ENCODE measurements at places on chromosomes 2 and 18.

GRCh38 chr2:56749152-56749752, 565.5 kb downstream of the CCDC85A start:
- no peak for DNase-seq

GRCh38 chr18:41790687-41791086, 164.3 kb upstream of the PIK3C3 start:
- DNase-seq, result no peak

- peak; percentile 81 for DNase-seq
Measured at GRCh38 chr18:46946656-46947282, 29.4 kb downstream of the KATNAL2 start.

DNA sequence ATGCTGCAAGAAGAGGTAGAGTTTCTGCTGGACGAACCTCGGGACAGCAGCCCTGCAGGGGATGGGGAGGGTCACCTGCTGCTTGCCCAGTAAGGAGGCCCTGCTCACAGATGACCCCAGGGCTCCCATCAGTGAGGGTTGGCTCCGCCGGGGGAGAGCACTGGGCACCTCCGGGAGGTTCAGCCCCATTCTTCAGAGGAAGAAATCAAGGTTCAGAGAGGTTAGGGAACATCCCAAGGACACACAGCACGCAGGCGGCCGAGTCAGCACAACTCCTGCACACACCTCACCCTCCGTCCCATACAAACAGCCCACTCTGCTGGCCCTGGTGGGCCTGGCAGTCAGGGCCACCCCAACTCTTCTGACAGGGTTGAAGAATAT, 11.7 kb upstream of the CCDC74B start:
- no peak for DNase-seq

GRCh38 chr2:121682396-121683298, 33.4 kb upstream of the CLASP1 start:
- DNase-seq, result no peak

DNA sequence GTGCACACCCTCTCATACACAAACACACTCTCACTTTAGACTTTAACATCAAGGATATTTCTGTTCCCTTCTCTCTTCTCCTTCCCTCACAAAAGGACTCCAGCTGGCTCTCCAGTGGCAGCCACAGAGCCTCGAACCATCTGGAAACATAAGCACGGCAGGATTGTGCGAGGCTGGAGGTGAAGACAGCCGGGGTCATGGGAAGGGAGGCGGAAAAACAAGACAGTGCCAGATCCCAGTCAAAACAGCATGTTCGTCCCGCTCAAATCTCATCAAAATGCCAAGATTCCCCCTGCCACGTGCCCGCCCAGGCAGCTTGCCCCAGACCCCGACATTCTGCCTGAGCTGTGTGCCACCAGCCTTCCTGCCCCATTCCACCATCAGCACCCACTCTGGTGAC, 180.3 kb downstream of the ZBTB7C start:
- no peak for DNase-seq

- no peak for DNase-seq
Measured at GRCh38 chr2:26522751-26523171, 44.8 kb upstream of the OTOF start.

- DNase-seq, result no peak
Measured at GRCh38 chr2:138280999-138281695, 220.4 kb upstream of the SPOPL start.

GRCh38 chr2:26557244-26557925, 79.5 kb upstream of the OTOF start:
- no peak for DNase-seq

DNA sequence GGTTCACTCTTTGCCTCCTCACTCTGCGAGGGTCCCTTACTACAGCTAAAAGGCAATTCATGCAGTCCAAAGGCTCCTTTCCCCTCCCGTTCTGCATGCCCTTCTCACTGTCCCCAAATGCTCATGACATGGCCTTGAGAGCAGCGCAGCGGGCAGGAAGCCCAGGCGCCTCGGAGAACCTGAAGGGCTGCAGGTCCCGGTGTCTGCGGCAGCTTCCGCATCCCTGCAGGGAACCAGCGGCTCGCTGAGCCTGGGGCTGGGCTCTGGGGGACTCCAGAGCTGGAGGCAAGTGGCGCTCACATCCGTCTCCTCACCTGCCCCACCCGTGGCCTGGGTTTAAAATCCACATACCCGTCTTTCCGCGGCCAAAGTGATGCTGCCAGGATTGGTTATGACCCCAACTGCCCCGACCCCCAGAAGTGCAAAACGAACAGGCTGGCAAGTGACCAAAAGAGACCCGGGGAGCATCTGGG, 462 bp upstream of the CIDEA start:
- DNase-seq, result no peak

DNA sequence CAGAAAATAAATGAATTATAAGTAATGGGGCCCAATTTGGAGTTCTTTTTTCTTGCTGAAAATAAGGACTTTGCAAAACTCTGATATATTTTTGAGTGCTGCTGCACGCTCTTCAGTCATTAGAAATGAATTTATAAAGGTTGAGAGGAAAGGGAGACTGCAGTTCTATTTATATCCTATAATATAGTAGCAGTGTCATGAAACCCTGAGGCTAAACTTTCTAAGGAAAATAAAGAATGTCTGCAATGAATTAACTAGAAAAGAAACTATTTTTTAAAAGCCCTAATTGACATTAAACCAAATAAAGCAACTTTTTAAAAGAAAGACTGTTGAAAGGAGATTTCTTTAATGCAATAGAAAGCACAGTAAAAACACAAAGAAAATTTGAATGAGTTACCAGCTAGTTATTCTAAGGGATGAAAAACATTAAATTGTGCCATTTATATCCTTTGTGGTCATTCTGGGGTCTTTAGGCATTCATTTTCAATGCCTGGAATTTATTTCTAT, 1072.8 kb upstream of the TMEFF2 start:
- no peak for DNase-seq

DNA sequence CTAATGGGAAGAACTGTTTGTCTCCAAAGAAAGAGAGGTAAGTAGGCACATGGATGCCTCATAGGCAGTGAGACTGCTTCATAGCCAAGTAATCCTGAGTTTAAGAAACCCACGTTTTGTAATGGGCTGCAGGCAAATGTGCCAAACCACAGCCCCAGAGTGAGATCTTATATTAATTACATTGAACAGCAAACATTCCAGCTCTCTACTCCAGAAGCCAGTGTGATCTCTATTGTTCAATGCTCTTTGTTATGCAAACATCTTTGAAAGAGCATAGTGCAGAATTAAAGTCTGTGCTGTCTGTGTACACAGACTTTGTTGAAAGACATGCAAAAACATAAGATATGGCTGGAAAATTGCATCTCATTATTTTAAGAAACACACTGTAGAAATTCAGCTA, 720.8 kb upstream of the REG3G start:
- no peak for DNase-seq

- no peak for DNase-seq
Measured at GRCh38 chr2:27373567-27373966, 3.2 kb downstream of the SNX17 start.

DNA sequence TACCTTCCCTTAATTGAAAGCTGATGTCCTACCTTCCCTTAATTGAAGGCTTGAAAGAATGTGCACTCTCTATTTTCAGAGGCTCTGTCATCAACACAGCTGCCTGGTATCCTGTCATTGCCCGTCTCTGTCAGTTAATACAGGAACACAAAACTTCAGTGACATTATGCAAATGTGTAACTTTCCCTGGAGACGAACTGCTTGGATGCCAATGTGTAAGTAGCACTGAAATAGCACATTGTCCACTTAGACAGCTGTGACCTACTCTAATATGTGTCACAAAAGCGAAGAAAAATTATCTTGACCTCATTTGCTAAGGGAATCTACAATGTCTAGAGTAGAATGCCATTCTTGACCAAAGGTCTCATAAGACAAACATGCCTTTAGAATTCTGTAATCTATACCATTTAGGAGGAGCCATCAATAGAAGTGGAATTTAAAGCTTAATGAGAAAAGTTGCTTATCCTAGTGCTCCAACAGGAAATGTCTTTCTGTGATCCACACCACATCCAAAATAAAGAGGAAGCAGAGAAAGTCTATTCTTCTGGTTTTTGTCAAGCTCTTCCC, 138.1 kb downstream of the BARD1 start:
- DNase-seq, result no peak

DNA sequence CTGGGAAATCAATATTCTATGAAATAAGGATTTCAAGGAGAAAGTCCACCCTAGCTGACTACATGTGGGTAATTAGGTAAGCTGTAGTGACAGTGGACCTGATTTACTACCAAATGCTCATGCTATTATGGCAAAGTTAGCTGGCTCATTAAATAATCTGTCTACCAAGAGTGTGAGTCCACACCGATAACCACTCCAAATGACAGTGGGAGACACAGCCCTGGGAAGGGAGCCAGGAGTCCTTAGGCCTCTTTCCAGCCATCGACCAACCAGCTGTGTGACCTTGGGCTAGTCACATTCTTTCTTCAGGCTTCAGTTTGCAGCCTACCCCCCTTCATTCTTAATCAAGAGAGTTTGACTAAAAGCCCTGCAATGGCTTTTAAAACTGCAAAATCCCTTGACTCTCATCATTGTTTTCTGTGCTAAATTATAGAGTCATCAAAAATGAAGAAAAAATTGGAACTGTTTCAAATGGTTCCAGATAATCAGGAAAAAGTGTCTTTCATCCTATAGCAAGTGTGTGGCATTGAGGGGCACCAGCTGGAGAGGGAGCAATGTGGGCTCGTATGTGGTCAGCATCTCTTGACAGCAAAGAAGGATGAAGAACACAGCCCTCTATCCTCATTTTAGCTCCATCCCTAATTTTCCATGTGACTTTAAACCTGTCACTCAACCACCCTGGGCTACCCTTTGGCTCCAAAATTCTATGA, 45.6 kb upstream of the SLC14A2 start:
- no peak for DNase-seq

All from endothelial cell (in vitro differentiated cells).